T-helper 22 cell (primary cell): ENCODE measurements at places on chromosomes 1 and 21.
A peak's percentile ranks its signal among the peaks of the same experiment; 100 is the strongest.

DNA sequence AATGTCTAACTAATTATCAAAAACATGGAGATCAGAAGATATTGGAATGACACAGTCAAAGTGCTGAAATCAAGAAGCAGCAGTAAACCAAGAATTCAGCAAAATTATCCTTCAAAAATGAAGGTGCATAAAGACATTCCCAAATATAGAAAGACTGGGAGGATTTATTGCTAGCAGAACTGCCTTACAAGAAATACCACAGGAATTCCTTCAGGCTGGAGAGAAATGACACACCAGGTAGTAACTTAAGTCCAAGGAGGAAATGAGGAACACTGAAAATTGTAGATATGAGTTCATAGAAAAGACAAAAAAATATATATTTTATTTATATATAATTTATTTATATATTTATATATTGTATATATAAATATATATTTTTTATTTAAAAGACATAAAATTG, 217.2 kb downstream of the RPS6KC1 start:
- no peak for DNase-seq

GRCh38 chr1:110857964-110858948, 14.7 kb upstream of the CD53 start:
- DNase-seq = no peak

GRCh38 chr1:221444346-221444745, 297.5 kb downstream of the DUSP10 start:
- no peak for DNase-seq

- DNase-seq = no peak
These were observed 1.9 kb downstream of the PLA2G2F start for GRCh38 chr1:20141001-20141400.

DNA sequence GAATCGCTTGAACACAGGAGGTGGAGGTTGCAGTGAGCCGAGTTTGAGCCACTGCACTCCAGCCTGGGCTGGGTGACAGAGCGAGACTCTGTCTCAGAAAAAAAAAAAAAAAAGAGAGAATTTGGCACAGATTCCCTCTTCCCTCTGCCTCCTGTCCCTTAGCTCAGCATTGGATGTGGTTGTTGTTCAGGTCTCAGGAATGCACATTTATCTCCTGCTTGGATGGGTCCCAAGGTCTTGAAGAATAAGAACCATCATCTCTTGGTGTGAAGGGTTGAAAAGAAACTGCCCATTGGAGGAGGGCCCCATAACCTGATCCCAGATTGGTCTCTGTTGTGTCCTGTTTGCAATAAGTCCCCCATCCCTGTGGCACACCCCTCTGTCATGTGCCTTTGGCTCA, 34.9 kb downstream of the UBIAD1 start:
- no peak for DNase-seq

- no peak for DNase-seq
These were observed 699 bp downstream of the ECHDC2 start for GRCh38 chr1:52920791-52921291.

- no peak for DNase-seq
These were observed 5.8 kb downstream of the IBA57 start for GRCh38 chr1:228171221-228171891.

DNA sequence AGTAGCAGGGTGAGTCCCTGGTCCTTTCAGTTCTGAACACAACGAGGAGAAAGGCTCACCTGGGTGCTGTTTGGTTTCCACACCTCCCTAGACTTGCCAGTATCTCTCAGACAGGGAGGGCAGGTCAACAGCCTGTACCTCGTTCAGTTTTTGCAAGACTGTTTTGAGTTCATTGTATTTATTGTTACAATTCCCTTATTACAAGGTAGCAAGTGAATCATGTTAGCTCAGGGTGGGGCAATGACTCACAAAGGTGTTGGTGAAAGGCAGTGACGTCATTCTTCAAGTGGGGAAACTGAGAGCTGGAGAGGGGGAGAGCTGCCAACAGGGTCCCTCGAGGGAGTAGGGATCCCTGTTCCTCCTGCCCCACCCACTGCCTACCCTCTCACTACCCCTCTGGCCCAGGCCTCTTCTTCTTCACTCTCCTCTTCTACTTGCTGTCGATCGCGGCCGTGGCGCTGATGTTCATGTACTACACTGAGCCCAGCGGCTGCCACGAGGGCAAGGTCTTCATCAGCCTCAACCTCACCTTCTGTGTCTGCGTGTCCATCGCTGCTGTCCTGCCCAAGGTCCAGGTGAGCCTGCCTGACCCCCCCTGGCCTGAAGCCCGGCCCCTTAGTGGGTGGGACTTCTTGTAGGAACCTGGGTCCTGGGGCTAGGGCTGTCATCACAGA, 13.4 kb downstream of the SERINC2 start:
- DNase-seq = no peak

DNA sequence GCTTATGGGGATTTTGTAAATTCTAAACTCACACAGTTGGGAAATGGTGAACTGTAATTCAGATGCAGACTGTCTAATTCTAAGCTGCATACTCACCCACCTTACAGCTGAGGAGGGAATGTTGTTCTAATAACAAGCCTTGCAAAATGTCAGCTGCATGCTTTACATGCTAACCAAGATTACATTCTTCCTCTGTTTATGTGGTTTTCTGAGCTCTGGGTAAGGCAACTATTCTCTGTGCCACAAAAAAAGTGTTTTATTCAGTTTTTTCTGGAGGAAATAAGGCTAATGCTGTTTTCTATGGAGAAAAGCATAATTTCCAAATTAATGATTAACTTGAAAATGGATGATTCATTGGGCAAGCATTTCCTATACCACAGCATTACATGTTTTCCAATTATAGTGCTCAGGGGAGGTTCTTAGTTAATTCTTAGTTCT, 64.9 kb downstream of the RGS13 start:
- DNase-seq = no peak

DNA sequence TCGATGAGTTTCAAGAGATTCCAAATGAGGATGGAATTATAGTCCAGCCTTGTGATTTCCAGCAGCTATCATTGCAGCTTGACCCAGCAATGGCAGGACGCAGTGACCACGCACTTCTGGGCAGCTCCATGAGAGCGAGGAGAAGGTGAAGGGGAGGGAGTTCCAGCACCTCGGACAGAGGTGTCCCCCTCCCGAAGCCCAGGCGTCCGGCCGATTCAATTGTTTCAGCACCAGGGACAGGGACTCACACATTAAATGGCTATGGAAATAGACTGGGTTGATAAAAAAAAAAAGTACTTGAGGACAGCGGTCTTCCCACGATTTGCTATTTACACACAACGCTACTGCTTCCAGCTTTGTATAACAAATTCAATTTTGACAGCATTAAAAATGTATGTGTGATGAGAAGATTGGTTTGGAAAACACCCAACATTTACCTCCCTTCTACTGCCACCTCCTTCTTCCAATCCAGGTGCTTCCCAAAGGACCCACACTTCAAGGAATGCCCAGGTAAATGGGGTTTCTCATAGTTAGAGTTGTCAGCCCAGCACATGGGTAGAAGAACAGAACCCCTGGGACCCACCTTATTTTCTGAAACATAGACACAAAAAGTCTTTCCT, 71.8 kb downstream of the DISP3 start:
- no peak for DNase-seq

GRCh38 chr1:167455786-167456446, 62.4 kb downstream of the CD247 start:
- DNase-seq = peak; percentile 56

DNA sequence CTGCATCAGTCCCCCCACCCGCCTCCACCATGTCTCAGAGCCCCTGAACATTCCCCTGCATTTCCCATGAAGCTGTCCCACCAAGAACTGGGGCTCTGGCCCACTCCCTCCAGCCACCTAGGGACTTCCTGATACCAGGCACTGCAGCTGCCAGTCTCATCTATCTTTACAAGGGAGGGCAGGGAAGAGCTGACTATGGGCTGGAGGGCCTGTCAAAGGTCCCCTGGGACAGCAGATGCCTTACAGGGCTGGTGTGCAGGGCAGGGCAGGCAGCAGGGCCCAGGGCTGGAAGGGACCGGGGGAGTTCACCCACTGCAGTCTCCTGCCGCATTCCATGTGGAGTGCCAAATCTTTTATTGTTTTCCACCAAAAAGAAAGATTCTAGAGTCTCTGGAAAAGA, 17.6 kb downstream of the SHISA4 start:
- no peak for DNase-seq

DNA sequence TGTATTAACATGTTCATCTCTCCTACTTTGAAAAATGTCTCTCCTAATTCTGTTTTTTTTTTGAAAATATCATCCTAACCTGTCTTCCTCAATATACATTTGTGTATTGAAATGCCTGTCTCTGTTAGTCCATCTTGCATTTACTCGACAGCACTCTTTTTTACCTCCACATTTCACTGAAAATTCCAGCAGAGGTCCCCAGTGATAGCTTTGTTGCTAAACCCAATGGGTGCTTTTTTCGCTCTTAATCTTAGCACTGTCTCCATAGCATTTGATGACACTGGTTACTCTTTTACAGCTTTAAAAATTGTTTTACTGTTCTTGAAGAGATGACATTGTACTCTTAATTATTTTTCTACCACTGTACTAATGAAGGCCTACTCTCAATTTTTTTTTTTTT, 10.8 kb downstream of the OSBPL9 start:
- no peak for DNase-seq

DNA sequence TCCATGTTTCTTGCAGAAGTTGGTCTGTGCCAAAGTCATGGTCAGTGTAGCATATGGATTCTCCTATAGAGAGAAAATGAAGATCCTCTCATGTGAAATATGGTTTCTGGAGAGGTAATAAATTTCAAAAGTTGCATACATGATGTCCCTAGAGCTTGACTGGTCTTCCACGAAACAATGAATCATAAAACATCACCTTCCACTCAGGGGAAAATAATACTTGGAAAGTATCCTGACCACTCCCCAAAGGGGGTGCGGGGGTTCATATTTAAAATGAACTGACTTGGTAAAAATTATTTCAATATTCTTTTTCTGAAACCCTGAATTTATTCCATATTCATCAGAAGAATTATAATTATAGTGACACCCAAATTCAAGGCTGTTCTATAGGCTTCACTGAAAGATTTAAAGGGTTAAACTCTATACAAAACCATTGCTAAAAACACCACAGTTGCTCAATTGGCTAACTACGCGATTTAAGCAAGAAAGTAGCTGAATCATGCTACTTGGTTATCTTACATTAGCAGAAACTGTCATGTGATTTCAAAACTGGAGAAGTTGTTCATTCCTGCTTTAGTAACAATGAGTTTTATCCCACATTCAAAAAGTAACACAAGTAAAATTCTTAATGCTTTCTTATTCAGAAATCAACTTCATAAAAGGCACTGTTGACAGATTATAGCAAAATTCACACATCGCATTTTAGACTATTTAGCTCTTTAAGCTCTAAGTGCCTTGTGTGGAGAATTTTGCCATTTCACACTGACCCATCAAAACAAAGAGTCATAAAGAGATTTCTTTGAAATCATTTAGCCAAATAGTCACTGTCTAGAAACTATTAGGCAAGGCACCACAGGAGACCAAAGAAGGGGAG, 5.3 kb downstream of the CREG1 start:
- no peak for DNase-seq

- DNase-seq = no peak
These were observed 111.1 kb downstream of the CLEC20A start for GRCh38 chr1:178385662-178386061.

GRCh38 chr1:8063298-8064036, 37.4 kb upstream of the ERRFI1 start:
- no peak for DNase-seq

DNA sequence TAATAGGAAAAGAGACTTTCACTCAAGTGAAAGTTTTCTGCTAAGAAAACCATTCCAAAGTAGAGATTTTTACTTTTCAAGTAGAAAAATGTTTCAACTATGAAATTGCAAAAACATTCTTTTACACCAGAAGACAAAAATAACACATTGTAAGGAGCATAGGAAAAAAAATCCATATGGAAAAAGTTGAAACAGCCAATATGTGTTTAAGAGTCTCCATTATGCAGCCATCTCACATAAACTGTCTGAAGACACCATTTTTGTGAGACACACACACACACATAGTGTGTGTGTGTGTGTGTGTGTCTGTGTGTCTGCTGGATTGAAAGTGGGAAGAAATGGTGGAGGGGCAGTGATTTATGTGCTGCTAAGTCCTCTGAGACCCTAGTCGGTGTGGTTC, 162.1 kb downstream of the HHAT start:
- DNase-seq = no peak

GRCh38 chr1:87201768-87202167, 126.9 kb upstream of the LMO4 start:
- no peak for DNase-seq

DNA sequence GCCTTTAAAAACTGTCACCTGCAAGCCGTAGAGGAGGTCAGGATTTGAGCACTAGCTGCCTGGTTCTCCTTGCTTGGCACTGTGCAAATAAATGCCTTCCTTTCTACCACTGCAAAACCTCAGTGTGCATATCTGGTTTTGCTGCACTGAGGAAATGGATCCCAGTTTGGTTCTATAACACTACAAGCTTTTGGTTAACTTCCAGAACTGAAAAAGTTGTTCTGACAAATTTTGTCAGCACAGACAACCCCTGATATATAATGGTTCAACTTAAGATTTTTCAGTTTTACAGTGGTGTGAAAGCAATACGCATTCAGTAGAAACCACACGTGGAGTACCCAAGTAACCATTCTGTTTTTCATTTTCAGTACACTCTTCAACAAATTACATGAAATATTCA, 29.8 kb upstream of the GALNT2 start:
- no peak for DNase-seq

DNA sequence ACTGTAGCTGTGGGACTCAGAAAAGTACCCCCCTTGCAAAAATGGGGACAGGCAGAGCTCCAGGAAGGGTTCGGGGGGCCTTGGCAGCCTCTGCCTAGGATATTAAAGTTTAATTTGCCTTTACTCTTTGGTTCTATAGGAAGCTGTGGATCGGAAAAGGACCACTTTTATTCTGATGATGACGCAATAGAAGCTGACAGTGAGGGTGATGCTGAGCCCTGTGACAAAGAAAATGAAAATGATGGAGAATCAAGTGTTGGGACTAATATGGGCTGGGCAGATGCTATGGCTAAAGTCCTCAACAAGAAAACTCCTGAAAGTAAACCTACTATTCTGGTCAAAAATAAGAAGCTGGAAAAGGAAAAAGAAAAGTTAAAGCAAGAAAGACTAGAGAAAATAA, 17.1 kb downstream of the RRP15 start:
- no peak for DNase-seq

- no peak for DNase-seq
These were observed 1.4 kb upstream of the KLHL21 start for GRCh38 chr1:6603915-6604558.
